HAP-1 (cell line): ENCODE measurements at places on chromosomes 6 and 20.

- DNase-seq: no peak
Measured at GRCh38 chr20:30488941-30489613, 768.4 kb upstream of the DEFB115 start.

DNA sequence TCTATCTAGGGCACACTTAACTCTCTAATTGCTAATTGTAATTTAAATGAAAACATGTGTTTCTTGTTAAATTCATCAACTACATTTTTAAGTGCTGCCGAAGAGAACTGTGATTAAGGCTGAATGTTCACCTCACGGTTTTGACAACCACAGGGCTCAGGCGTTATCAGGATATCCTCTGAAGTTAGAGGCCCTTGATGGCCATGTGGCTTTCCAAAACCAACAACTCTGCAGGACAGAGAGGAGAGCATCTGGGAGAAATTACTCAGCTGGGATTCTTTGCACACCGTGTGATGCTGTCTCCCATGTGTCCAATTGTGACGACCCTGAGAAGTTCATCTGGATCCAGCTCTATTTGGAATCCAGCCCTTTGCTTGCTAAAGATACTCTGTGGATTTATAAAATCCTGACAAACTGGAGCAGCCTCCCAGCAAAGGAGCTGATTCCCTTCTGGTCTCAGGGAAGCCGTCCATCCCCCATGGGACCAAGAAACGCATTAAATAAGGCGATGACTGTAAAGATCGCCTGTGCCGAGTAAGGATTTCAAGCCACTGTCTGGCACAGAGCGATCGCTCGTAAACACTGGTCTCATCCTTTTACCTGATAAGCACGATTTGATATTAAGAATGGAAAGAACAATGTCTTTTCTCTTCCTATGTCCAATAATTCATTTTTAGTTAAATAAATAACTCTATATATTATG is 401.1 kb downstream of the CD83 start:
- no peak for DNase-seq

- no peak for DNase-seq
Measured at GRCh38 chr6:3455147-3455568, 1.7 kb downstream of the SLC22A23 start.

DNA sequence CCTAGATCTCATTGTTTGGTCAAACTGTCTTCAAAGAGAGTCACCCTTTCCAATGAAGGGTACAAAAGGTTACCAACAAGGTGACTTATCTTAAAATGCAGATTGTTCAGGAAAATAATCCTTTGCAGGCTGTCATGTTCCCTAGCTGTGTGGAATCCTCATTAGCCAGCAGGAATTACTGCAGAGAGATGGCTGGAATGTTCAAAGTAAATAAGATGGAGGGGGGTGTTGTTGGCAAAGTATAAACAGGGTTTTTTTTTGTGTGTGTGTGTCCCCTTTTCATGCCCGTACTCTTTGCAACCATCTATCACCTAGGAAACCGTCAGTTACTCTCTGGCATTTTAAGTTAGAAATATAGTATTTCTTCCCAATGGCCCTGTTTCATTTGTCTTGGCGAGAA is 6.5 kb downstream of the NEDD9 start:
- DNase-seq: no peak

DNA sequence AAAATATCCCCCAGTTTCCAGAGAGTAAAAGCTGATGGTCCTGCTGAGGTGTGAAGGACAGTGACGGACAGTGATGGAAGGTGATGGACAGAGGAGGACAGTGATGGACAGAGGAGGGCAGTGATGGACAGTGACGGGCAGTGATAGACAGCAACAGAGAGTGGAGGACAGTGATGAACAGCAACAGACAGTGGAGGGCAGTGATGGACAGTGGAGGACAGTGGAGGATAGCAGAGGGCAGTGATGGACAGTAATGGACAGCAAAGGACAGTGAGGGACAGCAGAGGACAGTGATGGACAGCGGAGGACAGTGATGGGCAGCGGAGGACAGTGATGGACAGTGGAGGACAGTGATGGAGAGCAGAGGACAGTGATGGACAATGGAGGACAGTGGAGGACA is 2.7 kb upstream of the NKAIN4 start:
- no peak for DNase-seq

- no peak for DNase-seq
Measured at GRCh38 chr20:63979229-63979556, 249 bp downstream of the SAMD10 start.

GRCh38 chr6:112008482-112008881 is 45.4 kb upstream of the CCN6 start:
- DNase-seq: no peak

DNA sequence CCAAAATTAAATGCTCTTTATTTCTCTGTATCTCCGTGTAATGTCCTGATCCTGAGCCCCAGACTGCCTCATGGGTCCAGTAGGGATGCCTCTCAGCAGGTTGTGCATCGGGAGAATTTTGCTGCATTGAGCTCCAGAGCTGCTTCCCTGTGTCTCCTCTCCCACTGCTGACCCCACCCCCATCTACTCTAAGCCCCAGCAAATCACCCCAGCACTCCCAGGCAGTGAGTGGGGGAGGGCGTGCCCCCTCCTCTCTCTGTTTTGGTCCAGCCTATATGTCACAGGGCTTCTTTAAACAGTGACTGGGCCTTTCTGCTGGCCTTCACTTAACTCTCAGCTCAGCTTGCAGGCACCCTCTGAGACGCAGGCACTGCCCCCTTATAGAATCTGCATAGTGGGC is 228.8 kb upstream of the QKI start:
- no peak for DNase-seq

GRCh38 chr20:15375836-15376235 is 1038.4 kb upstream of the FLRT3 start:
- no peak for DNase-seq

- no peak for DNase-seq
Measured at GRCh38 chr6:139713900-139714506, 339.6 kb upstream of the CITED2 start.

DNA sequence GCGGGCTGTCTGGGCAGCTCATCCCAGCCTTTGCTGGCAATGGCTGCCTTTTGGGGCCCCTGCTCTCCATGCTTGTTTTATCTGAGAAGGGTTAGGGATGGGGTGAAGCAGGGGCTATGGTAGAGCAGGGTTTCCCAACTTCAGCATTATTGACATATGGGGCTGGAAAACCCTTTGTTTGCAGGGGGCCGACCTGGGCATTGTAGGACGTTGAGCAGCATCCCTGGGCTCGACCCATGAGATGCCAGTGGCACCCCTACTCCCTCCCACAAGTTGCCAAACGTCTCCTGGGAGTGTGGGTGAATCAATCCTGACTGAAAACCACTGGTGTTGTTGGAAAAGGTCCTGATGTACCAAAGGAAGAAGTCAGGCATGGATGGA is 56.9 kb downstream of the KCNK5 start:
- no peak for DNase-seq

GRCh38 chr20:11188843-11189603 is 515.2 kb upstream of the JAG1 start:
- DNase-seq: no peak

- no peak for DNase-seq
Measured at GRCh38 chr6:35569011-35569461, 56.3 kb upstream of the TULP1 start.

DNA sequence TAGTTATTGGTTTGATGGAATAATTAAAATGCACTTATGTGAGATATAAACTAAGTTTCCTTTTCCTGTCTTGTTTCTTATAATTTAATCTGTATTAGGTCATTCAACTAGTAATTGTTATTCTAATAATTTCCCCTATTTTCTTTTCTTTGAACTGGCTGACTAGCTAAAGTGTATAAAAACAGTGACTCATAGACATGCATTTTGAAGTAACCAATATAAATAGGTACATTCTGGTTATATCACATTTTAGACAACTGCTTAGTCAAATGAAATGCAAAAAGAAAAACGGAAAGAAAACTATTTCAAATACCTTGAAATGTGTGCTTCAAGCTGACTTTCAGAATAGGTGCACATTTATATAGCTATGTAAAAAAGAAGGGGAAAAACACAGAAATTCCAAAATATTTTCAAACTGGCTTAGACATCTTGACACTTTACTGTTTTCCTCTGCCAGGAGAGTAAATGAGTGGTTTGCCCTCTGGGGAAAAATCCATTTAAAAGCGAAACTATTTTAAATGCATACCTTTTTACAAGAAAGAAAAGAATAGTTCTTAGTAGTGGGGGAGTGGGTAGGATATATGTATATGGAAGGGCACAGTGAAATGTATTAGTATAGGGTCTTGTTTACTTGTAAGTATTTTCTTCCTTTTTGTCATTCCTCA is 28.3 kb downstream of the KCNQ5 start:
- DNase-seq: no peak

GRCh38 chr6:115767931-115768330 is 292.8 kb downstream of the FRK start:
- DNase-seq: no peak
